Activated CD4-positive, alpha-beta T cell treated with anti-CD3 and anti-CD28 coated beads, Interleukin-2, Interleukin-6, amounts not matched to agents 100 ng/mL and 50 ng/mL, durations not matched to agents 16 hours and 8 hours (primary cell): ENCODE measurements at places on chromosomes 4 and X.

- no peak for DNase-seq
These were observed 29.2 kb downstream of the NKX1-1 start for GRCh38 chr4:1376841-1377605.

DNA sequence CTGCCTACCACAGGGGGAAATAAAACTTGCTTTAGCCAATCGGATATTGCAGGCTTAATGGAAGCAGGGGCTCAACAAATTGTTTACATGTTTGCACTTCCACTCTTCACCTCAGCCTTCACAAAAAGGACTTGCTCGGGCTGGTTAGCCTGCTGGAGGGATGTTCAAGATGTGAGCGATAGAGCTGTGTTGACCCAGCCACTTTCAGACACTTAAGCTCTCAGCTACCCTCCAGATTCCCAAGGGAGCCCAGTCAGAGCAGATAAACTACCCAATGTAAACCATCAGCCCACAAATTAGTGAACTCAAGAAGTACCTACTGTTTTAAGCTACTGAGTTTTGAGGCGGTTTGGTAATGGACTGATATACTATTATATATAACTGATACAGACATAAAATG, 508.4 kb upstream of the FTHL17 start:
- no peak for DNase-seq

- DNase-seq: no peak
These were observed 336.1 kb downstream of the GALNTL6 start for GRCh38 chr4:172149329-172149728.

DNA sequence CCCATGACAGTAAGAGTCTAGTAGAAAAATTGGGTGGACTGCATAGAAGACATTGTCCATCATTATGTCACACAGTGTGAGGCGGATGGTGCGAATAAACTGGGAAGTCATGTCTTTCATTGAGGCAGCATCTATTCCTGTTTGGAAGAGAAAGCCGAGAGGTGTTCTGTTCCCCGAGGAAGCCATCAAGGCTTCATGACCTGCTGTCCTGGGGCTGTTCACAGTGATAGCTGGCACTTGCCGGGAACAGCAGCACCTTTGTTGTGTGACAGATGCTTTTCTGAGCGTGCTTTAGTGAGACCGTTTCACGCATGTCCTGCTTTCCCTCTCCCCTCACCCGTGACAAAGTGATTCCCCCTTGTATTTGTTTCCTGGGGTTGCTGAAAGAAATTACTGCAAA, 20.3 kb downstream of the RGS12 start:
- DNase-seq: no peak

DNA sequence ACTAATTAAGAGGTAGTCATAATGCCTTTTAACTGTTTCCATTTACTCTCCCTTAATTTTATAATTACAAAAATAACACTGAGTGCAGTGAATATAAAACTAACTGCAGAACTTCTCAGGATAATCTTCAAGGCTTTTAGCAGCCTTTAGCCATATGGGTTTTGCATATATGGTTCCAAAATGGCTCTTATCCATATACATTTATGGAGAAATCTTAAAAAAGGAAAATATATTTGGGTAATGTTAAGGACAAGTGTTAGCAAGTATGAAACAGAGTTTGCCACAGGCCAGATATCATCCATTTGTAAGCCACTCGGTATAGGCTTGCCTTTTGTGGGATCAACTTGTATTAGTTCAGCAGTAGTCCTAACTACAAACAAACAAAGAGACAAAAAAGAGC, 423.4 kb downstream of the PDHA2 start:
- no peak for DNase-seq

DNA sequence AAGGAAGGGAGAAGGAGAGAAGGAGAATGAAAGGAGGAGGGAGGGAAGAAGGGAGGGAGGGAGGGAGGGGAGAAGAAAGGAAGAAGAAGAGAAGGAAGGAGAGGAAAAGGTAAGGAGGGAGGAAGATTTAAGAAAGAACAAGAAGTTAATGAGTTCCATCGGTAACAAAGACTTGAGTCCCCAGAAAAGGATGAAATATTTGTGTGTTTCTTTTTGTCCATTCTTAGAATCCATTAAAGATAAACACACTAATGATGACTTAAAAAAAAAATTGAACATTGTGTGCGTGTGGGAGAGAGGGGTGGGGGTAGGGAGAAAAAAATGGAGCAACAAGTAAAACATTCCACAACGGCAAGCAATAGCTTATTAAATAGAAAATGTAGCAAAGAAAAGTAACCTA, 131.4 kb downstream of the THOC2 start:
- DNase-seq: no peak

DNA sequence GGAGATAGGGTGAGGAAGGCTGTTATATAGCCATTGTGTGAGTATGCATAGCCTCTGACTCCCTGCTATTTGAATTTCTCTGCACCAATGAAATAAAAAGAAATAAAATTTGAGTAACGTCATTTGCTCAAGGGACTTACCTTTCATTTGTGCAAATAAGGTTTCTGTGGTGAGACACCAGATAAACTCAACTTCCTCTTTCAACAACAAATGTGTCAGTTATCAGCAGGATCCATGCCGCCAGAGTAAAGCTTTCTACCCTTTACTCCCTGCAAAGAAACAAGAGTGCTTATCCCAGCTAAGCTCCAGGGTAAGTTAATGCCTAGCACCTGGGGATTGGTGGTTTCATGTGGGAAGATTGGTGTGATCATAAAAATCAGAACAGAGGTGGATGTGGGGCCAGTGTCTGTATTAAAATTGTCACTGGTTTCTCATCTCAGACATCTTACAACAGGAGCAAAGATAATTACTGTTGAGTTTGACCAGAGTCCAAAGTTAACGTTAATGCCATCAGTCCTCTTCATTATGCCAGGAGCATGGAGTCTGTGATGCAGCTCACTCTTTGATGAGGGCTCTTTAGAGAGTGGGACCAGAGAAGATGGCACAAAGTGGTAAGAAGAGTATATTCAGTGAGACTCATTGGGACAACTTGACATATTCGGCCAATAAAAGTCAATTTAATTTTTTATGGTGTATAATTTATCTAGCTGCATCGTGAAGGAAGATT, at the start of gene P2RY10:
Gene P2RY10 (plus strand): TSS at position 206 of the 727 bp plus-strand sequence. CDS start 15,130 bp downstream, outside the sequence.
- peak; percentile 48 for DNase-seq

DNA sequence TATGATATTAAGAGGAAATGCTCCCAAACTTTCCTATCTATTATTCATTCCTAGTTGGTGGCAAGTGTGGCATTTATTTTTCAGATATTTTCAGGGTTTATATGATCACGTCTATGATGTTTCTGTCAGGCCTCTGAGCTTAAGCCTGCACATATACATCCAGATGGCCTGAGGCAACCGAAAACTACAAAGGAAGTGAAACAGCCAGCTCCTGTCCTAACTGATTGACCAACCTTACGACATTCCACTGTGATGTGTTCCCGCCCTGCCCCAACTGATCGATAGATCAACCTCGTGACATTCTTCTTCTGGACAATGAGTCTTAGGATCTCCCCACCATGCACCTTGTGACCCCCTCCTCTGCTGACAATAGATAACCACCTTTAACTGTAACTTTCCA, 67.6 kb upstream of the CTSO start:
- no peak for DNase-seq

- DNase-seq: no peak
These were observed 34.6 kb upstream of the FGFR3 start for GRCh38 chr4:1758306-1759121.

DNA sequence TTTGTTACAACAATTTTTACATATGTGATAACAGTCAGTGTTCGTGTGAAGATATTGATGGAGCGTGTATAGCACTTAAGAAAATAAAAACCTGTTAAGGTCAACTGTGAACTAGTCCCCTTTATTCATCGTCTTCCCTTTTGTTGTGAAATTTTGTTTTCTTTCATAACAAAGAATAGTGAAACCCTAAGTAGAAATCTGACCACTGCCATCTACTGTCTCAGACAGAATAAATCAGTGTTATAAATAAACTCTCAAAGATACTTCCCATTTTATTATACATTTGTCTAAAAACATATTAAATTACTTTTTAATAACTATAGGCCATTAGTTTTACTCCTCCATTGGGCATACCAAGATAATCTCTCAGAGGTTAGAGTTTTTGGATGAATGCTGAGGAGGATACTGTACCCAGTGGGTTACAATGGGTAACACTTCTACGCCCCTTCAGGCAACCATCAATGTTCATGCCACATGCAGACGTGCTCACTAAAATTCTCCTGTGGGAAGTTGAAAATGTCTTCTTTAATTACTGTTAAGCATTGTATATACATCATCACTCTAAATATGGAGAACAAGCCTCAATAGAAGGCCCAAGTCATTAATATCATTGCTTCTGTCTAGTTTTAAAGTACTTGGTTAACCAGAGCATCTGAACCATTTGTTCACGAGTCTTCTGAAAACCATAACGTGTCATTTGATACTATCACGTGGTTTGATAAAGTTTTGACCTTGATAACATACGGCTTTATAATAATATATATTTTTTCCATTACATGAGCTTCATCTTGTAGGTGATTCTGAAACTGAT, 171.2 kb downstream of the TMA16 start:
- DNase-seq: no peak
